IPS-NIHi11 (cell line): ENCODE measurements at places on chromosomes 16 and 17.

DNA sequence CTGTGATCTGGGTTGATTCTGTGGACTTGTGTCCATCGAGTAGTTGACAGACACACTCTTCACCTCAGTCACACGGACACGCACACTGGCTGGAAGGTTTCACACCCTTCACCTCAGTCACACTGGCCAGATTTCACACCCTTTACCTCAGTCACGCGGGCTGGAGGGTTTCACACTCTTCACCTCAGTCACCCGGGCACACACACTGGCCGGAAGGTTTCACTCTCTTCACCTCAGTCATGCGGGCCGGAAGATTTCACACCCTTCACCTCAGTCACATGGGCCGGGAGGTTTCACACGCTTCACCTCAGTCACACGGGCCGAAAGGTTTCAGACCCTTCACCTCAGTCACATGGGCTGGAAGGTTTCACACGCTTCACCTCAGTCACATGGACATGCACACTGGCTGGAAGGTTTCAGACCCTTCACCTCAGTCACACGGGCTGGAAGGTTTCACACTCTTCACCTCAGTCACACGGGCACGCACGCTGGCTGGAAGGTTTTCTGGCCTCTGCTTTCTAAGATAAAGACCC lies 96.2 kb downstream of the PGS1 start:
- DNase-seq, result no peak

GRCh38 chr17:29292992-29293889 lies 707 bp downstream of the NUFIP2 start:
- DNase-seq, result peak; percentile 49

DNA sequence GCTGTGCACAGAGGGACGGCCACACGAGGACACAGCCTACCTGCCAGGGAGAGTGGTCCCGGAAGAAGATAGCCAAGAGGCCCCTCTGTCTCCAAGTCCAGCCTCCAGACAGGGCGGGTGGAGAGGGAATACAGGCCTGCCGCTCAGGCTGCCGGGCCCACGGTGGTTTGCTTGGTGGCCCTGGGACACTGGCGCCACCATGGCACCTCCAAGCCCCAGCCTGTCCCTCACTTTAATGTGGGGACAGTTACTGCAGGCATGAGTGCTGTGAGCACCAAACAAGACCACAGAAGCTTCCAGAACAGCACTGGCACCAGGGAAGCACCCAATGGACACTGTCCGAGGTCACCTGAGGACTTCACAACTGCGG lies 22.0 kb upstream of the CHMP6 start:
- no peak for DNase-seq

- no peak for DNase-seq
These were observed 408.4 kb upstream of the CDH5 start for GRCh38 chr16:65958086-65958485.

DNA sequence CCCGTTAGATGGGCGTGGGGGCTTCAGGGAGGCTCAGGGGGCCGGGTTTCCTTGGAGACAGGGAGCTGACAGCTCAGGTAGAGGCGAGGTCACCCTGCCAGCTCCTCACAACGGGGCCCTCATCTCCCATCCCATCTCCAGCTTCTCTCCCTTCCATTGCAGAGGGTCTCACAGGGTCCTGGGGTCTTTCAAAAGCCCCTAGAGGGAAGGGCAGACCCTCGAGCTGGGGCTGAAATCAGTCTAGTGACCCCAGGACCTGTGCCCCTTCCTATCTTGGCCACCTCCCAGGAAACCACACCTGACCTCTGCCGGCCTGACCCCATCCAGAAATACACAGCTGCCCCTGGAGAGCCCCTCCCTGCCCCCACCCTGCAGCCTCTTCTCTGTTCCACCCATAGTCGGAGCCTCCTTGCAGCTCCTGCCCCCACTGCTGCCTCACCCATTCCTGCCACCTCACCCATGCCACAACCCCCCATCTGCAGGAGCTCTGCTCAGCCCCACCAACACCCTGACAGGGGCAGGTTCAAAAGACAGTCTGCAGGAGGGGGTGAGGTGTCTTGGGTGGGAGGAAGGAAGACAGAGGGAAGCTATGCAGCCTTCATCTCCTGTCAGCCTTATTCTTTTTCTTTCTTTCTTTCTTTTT lies 23.4 kb downstream of the PIK3R5 start:
- no peak for DNase-seq

DNA sequence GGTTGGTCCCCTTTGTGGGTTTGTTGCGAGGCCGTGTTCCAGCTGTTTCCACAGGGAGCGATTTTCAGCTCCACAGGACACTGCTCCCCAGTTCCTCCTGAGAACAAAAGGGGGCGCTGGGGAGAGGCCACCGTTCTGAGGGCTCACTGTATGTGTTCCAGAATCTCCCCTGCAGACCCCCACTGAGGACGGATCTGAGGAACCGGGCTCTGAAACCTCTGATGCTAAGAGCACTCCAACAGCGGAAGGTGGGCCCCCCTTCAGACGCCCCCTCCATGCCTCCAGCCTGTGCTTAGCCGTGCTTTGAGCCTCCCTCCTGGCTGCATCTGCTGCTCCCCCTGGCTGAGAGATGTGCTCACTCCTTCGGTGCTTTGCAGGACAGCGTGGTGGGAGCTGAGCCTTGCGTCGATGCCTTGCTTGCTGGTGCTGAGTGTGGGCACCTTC lies 27.3 kb upstream of the STH start:
- DNase-seq, result peak; percentile 77

GRCh38 chr16:11409398-11409797 lies 64.1 kb downstream of the RMI2 start:
- no peak for DNase-seq

DNA sequence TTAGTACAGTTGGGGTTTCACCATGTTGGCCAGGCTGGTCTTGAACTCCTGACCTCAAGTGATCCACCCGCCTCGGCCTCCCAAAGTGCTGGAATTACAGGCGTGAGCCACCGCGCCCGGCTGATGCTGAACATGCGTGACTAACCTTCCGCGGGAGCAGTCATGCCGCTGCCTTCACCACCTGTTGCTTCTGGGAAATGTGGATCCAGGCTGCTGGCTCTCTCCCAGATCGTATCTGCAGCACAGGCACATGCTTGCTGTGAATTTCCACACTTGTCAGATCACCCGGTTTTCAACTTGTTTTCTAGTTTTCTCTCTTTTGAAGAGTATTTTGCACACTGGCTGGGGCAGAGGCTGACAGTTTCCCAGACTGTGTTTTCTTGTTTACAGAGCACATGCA lies 97.9 kb downstream of the ADCY9 start:
- no peak for DNase-seq

DNA sequence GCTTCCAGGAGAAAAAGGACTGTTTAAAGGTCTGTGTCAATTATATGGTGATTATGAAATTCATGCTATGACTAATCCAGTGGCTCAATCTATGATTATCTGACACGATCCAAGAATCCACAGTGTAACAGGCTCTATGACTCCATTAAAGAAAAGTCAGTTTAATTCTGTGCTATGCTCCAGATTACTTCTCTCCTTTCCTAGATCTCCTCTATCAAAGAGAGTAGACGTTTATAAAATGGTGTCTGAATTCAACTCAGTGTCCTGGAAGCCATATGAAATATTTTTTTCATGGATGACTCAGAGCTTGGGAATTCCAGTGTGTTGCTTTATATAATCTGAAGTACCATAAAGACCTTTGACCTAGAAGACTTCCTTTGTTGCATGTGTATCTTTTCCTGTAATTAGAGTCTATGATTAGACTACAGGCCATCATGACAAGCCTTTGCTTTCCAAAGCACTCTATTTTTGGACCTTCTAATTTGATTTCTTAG lies 27.0 kb upstream of the NF1 start:
- DNase-seq, result no peak

DNA sequence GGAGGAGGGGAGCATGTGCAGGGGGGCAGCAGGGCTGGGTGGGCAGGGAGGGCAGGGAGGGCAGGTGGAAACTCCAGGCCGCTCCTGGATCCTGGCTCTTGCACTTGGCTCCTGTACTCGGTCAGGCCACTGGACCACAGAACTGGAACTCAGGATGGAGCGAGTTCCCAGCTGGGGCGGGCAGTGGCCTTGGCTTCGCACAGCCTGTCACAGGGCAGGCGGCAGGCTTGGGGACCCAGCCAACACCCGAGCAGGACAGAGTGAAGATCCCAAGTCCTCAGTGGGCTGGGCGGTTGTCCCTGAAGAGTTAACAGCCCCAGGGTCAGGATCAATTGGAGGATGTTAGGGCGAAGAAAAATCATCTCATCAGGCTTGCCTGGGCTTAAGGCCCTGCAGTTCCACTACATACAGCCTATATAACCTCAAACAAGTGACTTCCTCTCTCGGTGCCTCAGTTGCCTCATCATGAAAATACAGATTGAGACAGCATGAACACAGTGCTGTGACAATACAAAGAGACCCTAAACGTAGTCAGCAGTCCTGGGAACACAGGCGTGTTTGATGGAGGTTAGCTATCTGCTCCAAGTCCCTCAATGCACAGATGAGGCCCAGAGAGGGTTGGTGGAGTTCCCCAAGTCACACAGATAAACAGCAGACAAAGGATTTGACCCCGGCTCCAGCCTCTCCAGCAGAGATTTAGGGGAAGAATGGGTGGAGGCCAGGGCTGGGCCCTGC lies 21.9 kb downstream of the ZNF423 start:
- no peak for DNase-seq

DNA sequence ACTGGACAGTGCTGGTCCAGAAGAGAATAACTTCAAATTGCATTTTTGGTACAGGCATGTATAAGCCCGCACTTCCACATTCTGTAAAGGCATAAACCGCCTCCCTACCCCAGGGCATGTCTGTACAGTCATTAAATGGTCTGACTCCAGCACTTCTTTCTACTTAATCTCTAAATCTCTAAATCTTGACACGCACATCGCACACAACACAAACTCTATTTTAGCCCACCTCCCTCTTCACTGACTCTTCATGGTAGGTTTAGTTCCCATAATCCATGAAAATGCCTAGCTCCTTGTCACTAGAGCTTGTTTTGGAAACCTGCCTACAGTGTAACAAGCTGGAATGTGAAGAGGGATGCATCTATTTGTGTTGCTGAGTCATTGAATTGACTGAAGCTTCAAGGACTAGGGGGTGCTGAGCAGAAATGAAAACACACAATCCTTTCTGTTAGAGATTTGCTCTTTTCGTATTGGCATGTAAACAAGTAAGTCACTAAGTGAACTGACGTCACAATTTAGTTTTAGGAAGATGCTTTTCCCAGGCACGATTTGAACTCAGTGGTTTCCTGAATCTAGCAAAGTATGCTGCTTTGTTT lies 1.6 kb upstream of the DUSP14 start:
- peak; percentile 33 for DNase-seq

DNA sequence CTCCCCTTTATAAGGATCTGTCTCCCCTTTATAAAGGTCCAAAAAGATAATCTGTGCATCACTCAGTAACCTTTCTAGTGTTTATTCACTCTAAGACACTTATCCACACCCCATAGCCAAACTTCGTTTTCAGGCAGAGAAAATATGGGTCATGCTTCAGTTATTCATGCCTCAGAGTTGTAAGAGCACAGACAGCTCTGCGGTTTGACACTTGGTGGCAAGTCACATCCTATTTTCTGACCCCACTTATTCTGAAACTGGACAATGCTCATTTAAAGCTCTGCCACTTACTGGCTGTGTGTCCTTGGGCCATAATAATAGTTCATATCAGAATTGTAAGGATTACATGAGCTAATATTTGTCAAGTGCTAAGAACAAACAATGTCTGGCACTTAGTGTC lies 2.0 kb upstream of the KRTAP2-1 start:
- no peak for DNase-seq

- no peak for DNase-seq
These were observed 17.5 kb downstream of the MAP3K14 start for GRCh38 chr17:45299361-45299760.

DNA sequence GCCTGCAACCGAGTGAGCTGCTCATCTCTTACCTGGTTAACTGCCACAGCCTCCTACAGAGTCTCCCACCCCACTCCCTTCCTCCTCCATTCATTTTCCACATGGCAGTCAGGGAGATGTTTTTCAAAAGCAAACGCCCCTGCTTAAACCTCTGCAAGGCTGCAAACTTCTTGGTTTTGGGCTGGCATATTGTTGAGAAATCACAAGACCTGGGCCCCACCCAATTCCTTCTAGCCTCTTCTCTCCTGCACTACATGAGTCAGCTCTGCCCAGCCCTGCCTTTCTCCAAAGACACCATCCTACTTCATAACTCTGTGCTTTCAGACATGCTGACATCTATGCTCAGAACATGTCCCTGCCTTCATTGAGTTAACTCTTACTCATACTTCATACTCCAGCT lies 136.1 kb downstream of the SPACA3 start:
- DNase-seq, result no peak

DNA sequence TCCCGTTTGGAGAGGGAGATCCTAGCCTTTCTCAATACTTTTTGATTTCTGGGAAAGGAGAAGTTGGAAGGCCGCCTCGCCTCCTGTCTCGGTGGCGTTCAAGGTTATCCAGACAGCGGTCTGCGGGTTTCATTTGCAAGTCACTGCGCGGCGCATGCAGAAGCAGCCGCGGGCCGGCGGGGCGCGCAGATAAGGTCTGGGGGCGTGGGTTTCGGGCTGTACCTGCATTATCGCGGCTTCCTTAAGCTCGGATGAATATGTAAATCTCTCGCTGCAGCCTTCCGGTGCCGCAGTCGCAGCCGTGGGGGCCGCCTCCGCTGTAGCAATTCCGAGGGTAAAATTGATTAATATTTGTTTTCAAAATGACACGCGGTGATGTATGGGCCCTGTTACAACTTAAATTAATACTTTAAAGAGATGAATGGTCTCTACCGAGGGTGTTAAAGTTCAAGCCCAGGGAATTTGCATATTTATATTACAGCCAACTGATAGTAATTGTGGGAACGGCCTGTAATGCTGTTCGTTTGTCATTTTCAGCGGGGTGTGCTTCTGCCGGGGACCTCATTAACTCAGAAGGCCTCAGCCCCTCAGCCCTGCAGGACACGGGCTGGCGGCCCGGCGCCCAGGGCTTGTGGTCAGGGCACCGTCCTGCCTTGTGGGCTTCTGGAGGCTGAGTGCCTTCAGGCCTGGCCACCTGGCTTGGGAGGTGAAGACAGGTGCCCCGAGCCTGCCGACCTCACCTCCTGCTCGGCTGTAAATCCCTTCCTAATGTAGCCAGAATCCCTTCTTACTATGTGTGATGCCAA lies 99.4 kb downstream of the CYLD start:
- DNase-seq, result peak; percentile 60

DNA sequence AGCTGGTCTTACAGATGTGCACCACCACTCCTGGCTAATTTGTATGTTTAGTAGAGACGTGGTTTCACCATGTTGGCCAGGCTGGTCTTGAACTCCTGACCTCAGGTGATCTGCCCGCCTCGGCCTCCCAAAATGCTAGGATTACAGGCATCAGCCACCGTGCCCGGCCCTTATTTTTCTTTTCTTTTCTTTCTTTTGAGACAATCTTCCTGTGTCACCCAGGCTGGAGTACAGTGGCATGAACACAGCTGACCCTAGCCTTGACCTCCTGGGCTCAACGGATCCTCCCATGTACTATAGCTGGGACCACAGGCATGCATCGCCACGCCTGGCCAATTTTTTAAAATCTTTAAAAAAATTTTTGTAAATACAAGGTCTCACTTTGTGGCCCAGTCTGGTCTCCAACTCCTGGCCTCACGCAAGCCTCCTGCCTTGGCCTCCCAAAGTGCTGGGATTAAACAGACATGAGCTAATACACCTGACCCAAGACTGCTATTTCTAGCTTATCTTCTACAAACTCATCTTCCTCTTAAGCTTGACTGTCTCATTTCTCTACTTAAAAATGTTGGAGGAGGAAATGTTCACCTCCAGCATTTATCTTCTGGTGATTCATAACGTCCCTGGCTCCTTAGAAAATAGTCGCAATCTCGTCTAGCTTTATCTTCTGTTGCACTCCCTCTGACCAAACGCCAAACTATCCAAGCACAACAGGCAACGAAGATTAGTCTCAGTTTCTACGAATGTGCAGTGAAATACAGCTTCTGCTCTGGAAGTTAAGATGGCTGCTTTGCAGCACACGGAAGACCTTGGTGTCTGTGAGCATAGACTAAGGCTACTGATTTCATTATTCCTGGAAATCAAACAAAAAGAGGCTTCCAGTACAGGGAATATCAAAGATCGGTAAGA lies 8.2 kb upstream of the TMEM94 start:
- no peak for DNase-seq
